ENCODE measurements at places on chromosomes 5 and 9. TPM values are rescaled to one million over a fixed set of nuclear protein-coding genes. Genes with fewer than 3 reads are reported as not detected.

DNA sequence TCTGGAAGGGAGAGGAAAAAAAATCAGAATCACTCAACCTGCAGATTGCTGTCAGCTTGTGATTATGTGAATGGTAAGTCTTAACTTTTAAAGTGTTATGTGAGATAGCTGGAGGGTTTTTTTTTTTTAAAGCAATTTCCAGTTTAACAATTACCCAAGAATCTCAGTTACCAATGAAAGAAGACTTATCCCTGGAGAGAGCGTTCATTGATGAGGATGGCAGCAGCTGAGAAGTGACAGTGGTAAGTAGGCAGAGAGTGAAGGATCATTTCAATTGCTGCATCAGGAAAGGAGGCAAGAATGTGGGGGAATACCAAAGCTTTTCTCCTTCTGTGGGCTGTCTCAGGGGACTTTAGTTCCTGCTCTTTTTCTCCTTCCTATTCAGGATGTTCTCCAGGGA lies 370.2 kb upstream of the C9orf72 start:
- DNase-seq, result no peak

GRCh38 chr5:126926187-126926586 lies 104.2 kb downstream of the MARCHF3 start:
- DNase-seq, result no peak

DNA sequence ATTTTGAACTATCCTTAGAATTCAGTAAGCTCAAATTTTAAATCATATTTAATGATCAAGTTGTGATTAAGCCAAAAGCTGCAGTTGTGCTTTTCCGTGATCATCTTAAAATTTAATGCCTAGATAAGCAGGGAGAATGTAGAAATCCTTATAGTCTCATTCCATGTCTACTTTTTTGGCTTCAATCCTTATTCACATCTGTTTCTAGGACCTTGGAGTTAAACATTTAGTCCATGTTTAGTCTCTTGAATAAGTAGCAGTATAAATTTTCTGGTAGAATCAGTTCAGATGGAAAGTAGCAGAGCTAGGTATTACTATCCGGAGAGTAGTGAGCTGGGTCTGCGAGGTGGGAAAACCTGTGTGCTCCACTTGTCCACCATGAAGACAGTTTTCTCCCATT lies 59.3 kb upstream of the RIOK2 start:
- DNase-seq, result no peak

- no peak for DNase-seq
These were observed 248.0 kb downstream of the DRD1 start for GRCh38 chr5:175195698-175196656.

DNA sequence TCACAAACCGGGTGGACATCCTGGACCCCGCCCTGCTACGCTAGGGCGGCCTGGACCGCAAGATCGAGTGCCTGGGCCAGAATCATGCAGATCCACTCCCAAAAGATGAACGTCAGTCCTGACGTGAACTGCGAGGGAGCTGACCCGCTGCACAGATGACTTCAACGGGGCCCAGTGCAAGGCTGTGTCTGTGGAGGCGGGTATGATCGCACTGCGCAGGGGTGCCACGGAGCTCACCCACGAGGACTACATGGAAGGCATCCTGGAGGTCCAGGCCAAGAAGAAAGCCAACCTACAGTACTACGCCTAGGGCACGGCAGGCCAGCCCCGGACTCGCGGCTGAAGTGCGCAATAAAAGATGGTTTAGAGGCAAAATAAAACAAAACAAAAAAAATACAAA lies 5.2 kb downstream of the SAXO1 start:
- DNase-seq, result no peak

DNA sequence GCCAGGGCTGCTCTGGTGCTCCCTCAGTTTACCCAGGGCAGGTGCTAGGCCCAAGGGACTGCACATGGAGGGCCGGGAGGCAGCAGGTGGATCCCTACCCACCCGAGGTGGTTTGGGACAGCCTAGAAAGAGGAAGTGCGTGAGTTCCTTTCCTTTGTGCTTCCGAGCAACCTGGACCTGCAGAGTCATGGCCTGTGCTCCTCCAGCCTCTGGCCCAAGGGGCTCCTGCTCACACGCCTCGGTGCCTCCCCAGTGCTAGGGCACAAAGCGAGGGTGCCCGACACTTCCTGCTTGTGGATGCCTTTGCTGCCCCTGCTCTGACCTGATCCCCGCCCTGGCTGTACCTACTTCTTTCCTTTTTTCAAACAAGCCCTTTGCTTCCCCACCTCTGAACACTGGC lies 79.3 kb downstream of the RXRA start:
- DNase-seq, result no peak

- DNase-seq, result no peak
These were observed 8.1 kb downstream of the TNFAIP8 start for GRCh38 chr5:119363936-119364335.

DNA sequence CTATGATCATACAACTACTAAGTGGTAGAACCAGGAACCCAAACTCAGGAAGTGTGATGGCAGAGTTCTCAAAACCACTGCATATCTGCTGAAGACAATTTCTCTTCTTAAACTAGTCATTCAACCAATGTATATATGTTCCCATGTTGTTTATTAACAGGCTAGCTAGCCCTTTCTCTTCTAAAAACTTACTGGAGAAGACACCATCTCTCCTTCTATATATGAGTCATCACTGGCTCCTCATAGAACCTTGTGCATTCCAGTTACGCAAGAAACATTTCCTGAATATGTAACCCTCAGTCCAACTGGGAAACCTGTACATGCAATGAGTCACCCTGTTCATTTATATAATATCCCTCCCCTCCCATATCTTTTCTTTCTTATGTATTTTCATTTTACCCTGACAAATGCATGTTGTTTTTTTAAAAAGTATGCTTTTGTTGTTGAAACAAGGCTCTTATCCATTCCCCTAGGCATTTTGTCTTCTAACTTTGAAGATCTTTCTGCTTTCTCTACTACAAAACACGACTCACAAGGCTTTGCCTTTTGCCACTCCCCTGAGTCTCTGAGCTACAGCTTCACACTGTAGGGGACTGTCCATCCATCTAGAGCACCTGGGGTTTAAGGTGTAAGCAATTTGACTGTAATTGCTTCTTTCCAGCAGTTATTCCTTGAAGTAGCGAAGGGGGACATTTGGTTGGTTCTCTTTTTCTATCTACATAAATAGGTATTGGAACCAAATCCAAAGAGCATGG lies 119.5 kb downstream of the ANXA1 start:
- no peak for DNase-seq

DNA sequence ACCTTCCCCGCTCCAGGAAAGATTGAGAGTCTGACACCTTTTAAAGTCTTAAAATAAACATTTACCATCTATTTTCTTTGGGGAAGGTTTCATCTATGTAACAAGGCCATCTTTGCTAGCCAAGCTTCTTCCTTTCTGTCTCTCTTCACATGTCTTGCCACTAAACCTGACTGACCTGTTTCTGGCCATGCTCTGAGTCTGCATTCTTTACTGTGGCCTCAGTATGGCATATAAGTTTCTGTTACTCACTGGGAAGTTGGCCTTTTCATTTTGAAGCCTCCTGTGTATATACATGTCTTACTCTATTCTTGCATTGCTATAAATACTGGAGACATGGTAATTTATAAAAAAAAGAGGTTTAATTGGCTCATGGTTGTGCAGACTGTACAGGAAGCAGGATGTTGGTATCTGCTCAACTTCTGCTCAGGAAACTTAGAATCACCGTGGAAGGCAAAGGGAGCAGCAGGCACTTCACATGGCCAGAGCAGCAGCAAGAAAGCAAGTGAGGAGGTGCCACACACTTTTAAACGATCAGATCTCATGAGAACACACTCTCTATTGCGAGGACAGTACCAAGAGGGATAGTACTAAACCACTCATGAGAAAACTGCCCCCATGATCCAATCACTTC lies 48.1 kb downstream of the KCNV2 start:
- DNase-seq, result no peak

- DNase-seq, result no peak
These were observed 97.5 kb downstream of the MLLT3 start for GRCh38 chr9:20524776-20525175.

DNA sequence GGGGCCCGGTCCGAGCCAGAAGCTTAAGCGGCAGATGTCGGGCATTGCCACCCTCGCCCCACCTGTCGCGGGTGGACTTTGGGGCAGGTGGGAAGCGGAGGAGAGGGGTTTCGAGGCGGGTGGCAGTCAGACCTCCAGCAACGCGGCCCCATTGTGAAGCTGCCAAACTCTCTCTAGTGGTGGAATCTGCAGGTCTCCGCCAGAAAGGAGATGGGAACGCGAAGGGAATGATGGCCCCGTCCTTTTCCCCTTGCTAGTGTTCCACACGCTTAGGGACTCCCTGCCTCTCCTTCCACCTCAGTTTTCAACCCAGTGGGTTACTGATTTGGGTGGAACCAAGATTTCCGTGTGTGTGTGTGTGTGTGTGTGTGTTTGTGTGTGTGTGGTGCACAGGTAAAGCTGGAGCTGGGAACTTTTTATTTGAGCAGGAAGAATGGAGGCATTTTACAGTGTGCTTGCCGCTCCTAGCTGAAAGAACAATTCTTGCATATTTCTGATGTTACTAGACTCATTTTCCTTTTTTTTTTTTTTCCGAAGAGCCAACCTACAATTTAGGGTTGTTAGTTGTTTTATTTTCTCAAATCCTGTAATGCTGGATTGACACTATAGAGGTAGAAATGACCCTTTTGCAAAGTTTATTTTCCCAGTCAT lies 1.3 kb downstream of the MACIR start:
- peak; percentile 75 for DNase-seq

DNA sequence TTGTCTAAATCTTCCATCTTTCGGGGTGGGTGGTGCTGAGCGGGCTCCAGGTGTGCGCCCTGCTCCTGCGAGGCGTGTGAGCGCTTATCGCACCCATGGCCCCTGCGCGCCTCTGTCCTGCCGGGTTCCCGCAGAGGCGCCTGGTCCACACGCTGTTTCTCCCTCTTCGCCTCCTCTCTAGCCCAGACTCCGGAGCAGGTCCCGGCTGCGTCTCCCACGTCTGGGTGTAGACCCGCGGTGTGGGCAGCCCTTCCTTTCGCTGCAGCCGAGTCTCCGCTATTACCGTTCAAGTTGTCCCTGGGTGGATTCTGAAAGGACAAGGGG lies 40.5 kb upstream of the PLEKHG4B start:
- no peak for DNase-seq

DNA sequence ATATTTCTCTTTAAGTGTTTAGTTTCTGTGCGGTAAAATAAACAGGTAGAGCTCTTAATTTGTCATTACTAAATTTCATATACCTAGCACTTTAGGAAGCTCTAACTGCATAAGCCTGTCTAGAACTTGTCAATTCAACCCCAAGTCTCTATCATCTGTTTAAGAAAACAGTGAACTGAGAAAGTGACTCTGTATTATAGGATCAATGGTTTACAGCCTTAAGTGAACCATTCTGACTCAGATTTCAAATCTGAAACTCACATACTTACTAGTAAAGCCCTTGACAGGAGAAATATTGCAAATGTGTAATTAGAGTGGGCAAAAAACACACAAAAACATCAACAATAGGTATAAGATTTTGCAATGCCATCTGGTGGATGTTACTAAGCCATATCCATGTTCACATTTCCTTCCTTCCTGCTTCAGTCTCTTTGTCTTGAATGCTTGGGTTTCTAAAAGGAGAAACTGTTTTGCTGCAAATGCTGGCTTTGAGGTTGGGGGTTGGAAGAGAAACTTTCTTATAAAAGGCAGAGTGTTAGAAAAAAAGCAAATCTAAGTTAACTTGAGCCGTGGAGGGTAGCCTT lies 101.8 kb downstream of the DOCK8 start:
- DNase-seq, result no peak

DNA sequence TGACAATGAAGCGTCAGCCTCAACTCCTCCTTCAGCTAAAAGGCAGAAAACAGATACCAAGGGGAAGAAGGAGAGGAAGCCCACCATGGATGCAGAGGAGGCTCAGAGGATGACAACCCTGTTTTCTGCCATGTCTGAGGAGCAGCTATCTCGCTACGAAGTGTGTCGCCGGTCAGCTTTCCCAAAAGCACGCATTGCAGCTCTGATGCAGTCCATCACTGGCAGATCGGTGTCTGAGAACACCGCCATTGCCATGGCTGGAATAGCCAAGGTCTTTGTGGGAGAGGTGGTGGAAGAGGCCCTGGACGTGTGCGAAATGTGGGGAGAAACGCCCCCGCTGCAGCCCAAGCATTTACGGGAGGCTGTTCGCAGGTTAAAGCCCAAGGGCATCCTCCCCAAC lies 968 bp downstream of the TAF11L11 start:
- DNase-seq, result no peak

DNA sequence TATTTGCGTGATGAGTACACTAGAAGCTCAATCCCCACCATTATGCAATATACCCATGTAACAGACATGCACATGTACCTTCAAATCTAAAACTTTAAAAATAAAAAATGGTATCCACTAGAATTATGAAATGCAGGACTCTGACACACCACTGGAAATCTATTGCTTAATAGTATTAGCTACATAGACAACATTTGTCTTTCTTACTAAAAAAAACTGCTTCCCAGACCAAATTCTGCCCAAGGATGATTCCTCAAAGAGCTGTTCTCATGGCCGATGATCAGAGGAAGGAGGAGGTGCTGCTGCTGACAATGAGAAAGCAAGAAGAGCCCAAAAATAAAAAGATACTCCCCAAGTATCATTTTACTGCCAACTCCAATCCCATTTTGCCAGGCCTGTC lies 67.2 kb downstream of the TTC39B start:
- no peak for DNase-seq

GRCh38 chr5:171614971-171615653 lies 170.5 kb upstream of the SMIM23 start:
- DNase-seq, result no peak

DNA sequence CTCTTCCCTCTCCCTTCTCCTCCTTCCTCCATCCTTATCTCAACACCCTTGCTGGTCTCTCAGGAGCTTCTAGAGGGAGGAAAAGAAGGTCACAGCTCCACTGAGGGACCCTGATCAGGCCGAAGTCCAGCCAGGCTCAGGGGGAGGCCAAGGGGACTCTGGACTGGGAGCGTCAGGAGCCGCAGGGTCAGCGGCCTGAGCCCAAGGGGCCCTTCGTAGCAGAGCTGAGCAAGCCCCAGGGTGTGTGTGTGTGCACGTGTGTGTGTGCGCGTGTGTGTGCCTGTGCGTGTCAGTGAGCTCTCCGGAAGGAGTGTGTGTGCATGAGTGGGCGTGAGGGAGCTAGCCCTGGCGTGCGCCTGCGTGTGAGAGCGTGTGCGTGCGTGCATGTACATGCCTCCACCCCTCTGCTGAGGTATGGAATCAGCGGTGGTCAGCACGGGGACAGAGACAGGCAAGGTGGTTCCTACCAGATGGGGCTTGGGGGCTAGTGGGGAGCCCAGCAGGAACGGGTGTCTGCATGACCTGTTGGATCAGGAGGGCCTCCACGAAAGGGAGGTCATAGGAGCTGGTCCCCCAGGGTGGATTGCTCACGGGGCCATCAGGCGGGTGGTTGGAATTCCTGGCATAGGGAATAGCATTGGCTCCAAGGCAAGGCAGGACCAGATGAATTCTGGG lies 10.0 kb upstream of the AGPAT2 start:
- no peak for DNase-seq

DNA sequence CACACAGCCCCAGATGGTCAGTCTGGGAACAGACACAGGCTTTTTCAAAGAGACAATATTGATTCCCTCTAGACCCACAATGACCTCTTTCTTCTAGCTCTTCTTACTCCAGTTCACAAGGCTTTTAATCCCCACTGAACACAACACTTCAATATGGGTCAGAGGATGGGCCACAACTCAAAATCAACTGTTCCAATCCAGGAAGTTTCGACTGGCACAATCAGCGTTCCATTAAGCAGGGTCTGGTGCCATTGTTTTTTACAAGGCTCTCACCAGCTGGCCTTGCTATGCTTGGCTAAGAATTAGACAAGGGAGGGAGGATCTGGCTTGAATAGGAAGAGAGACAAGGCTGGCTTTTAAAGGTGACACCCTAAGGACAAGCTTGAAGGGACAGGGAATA lies 199.4 kb upstream of the SLC24A2 start:
- DNase-seq, result peak; percentile 85

Gene WDR38
- 0.62 TPM for total RNA-seq

Gene LCN9
- not detected for total RNA-seq

Gene SCAI
- total RNA-seq, result 3.5 TPM

Gene PHPT1
- 226 TPM for total RNA-seq
